ENCODE measurements at places on chromosomes 4 and X.

- no peak for DNase-seq
Observed at GRCh38 chr4:147378780-147379179, 102.1 kb upstream of the EDNRA start.

DNA sequence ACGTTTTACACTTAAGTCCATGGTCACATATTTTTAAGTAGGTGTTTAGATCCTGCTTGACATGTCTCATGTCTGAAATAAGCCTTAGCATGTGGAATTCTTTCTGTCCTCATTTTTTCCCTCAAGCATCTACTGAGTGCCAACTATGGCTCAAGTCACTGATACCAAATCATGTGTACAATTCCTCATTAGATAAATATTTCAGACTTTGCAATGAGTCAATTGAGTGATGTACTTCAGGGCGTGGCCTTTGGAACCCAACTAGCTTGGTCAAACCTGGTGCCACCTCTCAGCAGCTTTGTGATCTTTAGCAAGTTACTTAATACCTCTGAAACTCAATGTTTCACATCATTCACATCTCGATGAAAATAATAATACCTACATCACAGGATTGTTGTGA is 12.6 kb upstream of the JADE1 start:
- no peak for DNase-seq

GRCh38 chr4:65669111-65670019 is 924 bp downstream of the EPHA5 start:
- DNase-seq, result no peak

GRCh38 chrX:29388509-29388908 is 801.3 kb downstream of the IL1RAPL1 start:
- DNase-seq, result no peak

GRCh38 chr4:111946800-111947199 is 198.5 kb upstream of the FAM241A start:
- DNase-seq, result no peak

DNA sequence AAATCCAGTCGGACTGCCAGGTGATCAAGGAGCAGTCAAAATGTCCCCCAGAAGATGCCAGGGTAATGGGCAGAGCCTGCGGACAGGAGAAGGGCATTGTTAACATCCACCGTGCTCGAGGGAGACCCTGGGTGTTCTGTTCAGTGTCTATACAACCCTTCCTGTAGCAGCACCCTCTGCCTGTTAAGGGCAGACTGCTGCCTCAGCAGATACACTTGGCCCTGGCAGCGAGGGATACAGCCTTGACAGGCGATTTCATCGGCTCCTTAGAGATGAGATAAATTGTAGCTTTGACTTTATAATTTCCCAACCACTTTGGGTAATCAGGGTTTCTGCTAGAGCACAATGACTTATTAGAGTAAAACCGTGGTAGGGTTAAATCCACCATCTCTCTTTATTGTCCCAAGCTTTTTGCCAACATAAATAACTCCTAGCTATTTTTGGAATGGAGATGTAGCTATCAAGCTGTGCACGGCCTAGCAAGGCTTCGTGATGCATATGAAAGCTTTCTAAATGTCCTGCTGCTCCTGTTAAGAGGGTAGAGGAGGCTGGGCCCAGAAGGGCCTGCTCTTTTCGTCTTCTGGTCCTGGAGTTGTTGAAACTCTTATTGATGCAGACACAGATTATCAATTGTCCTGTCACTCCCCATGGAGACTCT is 195.9 kb downstream of the CPEB2 start:
- no peak for DNase-seq

GRCh38 chrX:27998666-27999065 is 17.4 kb upstream of the DCAF8L1 start:
- DNase-seq, result no peak

DNA sequence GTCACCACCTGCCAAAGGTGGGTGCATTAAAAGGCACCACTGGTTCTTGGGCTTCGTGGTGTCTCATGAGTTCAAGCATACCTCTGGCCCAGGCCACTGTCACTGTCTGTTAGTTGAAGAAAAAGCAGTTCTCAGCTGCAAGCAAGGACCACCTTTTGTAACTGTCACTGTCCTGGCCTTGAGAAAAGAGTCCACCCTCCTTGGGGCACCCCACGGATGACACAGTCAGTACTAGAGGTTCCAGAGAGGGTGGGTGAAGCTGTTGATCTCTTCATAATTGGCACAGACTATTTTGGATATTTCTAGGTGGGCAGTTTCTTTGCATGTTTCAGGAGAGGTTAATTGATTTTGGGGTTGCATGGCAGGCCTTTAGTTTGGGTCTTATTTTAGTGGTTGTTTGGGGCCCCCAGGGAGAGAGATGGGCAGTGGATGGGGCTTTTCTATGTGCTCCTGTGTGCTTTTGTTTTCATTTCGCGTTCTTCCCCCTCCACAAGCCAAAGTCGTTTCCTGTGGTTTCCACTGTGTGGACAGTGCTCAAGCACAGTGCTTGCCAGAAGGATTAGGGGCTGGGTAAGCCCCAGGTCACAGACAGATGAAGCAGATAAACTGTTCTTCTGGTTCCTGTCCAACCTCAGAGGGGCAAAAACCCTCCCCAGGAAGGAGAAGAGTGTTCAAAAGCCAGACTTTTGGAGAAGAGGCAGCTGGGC is 156.2 kb upstream of the PPP1R2C start:
- DNase-seq, result peak; percentile 89

- no peak for DNase-seq
Observed at GRCh38 chrX:145041486-145041885, 205.8 kb upstream of the SPANXN1 start.

DNA sequence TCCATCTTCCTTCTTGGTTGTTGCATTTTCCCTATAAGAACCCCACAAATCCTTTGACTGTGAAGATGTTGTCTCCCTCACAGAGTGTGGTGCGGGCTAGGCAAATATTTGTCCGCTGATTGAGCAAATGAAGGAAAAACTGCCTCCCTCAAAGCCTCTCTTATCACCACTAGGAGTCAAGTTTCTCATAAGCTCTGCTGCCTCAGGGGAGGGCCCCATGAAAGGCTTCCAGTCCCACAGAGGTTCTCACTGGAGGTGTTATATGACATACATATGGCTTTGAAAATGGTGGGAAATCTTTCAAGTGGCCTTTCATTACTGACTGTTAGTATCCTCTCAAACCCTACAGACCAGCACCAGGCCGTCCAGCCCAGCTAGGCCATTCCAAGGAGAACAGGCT is 9.3 kb downstream of the VGLL1 start:
- no peak for DNase-seq

- DNase-seq, result no peak
Observed at GRCh38 chrX:42732506-42732905, 45.5 kb downstream of the PPP1R2C start.

GRCh38 chr4:142493255-142494110 is 352.6 kb downstream of the INPP4B start:
- DNase-seq, result no peak
